Stimulated activated CD4-positive, alpha-beta T cell treated with anti-CD3 and anti-CD28 coated beads, Interleukin-1b, Interleukin-23, amount 100 ng/mL, for 48 hours (primary cell): ENCODE measurements at places on chromosomes 1 and 21.
A peak's percentile ranks its signal among the peaks of the same experiment; 100 is the strongest.

DNA sequence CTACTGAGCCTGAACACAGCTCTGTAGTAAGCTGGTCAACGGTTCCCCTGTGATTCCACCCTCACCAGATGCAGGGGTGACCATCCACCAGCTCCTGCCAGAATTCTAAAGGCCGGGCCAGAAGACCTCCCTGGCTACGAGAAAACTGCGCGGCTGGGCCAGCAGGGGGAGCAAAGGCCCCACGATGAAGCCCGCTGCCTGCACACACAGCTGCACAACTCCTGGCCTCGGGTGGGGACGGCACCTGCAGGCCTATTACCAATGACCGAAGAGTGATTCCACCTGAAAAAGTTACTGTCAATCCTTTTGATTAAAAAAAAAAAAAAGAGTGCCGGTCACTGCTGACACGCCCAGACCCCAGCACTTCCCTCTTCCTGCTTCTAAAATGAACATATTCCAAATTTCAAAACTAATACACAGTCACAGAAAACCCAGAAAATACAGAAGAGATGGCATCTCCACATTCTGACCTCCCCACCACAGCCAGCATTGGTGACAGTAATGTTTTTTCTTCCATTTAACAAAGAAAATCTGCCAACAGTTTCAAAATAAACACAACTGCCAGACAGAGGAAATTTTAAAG is 49.8 kb upstream of the RIPK4 start:
- DNase-seq, result peak; percentile 54

DNA sequence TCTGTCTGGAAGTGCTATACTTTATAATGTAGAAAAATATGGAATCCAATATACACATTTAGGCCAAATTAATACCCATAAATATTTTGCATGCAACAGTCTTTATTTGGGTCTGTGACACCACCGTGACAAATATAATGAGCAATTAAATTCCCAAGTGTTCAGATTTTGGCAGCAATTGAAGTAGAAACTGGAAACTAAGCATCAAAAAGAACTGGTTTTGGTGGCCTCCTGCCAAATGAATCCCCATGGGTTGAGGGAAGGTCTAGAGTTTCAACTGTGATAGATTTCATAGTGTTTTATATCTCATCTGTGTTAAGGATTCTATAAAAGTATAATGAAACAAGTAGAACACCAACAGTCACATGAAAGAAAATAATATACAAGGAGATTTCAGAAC is 88.4 kb downstream of the DPYD start:
- DNase-seq, result no peak

DNA sequence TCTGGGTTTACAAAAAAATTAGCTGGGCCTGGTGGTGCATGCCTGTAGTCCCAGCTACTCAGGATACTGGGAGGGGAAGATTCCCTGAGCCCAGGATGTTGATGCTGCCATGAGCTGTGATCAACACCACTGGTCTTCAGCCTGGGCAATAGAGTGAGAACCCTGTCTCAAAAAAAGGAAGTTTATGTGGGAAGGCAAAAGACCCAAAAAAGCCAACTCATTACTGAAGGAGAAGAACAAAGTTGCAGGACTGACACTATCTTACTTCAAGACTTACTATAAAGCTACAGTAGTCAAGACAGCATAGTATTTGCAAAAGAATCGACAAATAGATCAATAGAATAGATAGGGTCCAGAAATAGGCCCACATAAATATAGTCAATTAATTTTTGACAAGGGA is 9.2 kb upstream of the PTGS2 start:
- DNase-seq, result no peak

DNA sequence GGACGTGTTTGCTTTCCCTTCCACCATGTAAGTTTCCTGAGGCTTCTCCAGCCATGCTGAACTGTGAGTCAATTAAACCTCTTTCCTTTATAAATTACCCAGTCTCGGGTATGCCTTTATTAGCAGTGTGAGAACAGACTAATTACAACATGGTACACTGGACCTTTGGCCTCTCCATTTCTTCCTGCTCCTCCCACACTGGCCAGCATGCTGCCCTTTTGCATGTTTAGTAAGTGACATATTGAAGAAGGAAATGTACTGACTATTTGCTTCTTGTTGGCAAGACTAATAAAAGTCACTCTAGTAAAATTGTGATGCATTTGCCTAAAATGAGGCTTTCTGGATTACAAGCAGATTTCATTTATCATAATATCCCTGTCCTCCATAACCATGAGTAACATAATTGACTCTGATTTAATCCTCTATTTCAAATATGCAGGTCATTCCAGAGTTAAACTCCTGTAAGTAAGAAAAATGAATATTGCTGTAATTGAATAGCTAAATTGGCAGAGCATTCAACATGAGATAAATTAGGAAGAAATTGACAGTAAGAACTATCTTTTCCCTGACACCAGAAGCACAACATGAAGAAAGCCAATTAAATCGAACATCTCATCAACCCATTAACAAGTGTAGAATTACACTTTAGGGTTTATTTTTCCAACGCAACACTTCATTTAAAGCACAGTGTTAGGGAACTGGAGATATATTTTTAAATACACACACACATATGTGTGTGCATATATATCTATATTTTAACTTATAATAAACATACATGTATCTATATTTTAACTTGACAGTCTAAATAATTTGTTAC is 427.8 kb upstream of the ZP4 start:
- no peak for DNase-seq
